CD4-positive, alpha-beta T cell treated with Interferon gamma for 1 hour (primary cell): ENCODE measurements at places on chromosomes 16 and 17.

- DNase-seq: no peak
Measured at GRCh38 chr17:12472252-12473173, 193.2 kb upstream of the MYOCD start.

GRCh38 chr16:2715519-2715918 is 4.5 kb downstream of the PRSS27 start:
- DNase-seq: peak; percentile 77

- DNase-seq: no peak
Measured at GRCh38 chr16:24731722-24732419, 2.4 kb downstream of the TNRC6A start.

- DNase-seq: no peak
Measured at GRCh38 chr17:45672301-45672700, 111.8 kb upstream of the CRHR1 start.

GRCh38 chr17:61390479-61390791 is 9.2 kb upstream of the TBX2 start:
- no peak for DNase-seq

DNA sequence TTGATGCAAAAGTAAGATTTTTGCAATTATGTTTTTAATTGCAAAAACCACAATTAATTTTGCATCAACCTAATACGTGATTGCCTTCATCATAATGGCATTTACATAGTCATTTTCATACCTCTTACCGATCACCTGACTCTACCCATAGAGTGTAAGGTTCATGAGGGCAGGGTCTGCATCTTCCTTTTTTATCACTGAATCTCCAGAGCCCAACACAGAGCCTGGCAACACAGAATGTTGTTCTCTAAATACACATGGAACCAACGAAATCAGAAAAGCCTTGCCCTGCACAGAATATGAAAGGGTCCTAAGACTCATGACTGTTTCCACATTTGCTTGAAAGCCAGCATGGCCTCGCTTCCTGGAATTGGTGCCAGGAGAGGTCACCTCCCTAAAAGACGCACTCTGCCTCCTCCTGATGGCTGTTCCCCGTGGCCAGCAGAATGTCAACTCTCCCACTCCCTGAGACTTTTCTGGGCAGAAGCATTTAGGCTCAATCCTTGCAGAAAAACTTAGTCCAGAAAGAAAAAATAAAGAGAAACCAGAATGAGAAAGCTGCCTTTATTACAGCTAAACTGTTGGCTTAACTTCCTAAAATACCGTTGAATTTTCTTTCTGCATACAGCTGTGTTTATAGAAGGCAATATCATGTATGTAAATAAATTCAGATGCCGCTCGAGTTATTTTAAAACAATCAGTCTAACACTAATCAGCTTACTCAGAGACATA is 327.8 kb upstream of the MAF start:
- no peak for DNase-seq

- no peak for DNase-seq
Measured at GRCh38 chr16:25922438-25922837, 230.7 kb downstream of the HS3ST4 start.

DNA sequence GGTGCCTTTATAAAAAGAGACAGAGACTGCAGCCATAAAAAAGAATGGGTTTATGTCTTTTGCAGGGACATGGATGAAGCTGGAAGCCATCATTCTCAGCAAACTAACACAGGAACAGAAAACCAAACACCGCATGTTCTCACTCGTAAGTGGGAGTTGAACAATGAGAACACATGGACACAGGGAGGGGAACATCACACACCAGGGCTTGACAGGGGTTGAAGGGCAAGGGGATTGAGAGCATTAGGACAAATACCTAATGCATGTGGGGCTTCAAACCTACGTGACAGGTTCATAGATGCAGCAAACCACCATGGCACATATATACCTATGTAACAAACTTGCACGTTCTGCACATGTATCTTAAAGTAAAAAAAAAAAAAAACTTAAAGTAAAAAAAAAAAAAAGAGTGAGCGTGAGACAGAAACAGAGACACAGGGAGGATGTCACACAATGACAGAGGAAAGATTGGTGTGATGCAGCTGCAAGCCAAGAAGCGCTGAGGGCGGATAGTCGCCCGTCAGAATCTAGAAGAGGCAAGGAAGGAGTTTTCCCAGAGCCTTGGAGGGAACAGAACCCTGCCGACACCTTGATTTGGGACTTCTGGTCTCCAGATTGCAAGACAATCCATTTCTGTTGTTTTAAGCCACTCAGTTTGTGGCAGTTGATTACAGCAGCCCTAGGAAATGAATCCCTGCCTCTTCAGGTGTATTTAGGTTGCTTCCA is 27.4 kb upstream of the TNS4 start:
- DNase-seq: no peak

- no peak for DNase-seq
Measured at GRCh38 chr17:82073446-82073845, 7.8 kb upstream of the DUS1L start.

- no peak for DNase-seq
Measured at GRCh38 chr16:68351463-68351862, 40.6 kb downstream of the PRMT7 start.

DNA sequence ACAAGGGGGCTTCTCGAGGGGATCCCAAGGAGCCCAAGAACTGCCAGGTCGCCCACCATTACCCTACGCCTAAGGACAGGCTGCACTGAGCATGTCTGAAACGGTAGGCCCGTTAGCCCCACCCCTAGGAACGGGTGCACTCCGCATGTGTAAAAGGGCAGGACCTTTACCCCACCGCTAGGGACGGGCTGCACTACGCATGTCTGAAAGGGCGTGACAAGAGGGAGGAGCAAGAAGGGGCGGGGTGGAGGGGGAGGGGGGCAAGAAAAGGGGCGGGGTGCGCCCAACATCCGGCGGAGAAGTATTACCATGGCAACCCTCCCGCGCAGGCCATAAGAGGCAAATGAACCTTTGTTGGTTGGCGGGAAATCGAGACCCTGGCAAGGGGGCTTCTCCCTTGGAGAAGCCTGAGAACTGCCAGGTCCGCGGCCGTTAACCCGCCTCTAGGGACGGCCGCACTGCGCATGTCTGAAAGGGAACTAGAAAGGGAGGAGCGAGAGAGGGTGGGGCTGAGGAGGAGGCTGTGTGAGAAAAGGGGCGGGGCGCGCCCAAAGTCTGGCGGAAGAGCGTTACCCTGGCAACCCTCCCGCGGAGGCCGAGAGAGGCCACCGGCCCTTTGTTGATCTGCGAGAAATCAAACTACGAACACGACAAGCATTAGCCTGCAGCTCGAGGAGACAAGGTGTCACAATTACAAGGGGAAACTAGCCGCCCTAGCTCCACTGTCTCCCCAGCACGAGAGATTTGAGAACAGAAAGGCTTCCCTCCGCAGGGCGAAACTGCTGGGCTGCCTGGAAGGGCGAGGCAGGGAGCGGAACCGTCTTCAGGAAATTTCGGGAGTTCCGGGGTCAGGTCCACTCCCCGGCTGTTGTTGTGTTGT is 2046.8 kb downstream of the TP53TG3F start:
- DNase-seq: no peak

DNA sequence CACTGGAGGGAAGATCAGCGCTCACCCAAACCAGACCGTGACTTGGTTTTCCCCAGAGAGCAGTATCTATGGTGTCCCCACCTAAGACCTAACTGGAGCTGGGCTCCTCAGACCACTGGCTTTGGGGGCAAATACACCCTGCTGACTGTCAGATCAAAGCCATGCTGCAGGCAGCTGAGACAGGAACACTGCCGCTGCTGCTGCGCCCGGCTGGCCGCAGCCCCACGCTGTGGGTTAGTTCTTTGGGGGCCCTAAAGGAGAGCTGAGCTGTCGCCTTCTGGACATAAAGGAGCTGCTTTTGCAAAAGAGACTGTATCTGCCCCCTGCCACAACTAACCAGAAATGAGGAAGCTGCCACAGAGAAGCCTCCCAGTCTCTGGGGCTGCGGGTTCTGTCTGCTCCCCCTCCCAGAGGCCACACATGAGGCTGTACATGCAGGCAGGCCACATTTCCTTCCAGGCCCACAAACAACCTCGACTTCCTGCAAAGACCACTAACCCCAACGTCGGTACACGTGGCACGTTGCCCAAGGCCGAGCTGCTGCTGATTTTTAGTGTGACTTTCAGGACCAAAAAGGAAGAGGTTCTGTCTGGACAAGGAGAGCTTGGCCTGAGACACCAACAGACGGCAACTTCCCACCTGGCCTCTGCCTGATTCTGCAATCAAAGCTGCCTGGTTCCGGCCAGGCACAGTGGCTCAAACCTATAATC is 18.2 kb upstream of the ABR start:
- DNase-seq: peak; percentile 85

DNA sequence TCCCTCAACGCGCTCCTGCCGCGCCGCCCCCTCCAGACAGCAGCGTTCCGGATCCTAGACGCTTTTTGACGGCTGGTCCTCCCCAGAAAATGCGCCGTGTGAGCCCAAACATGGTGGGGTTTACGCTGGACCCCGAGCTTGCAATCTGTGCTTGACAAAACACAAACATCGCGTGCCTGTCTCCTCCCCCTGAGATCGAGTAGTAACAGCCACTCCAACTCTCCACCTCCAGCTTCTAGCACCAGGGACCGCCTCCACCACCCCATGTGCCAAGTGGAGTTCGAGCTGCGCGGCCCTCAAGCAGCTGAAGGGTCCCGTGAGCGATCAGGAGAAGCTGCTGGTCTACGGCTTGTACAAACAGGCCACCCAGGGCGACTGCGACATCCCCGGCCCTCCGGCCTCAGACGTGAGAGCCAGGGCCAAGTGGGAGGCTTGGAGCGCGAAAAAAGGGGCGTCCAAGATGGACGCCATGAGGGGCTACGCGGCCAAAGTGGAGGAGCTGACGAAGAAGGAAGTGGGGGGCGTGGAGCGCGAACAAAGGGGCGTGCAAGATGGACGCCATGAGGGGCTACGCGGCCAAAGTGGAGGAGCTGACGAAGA is 656 bp upstream of the GEMIN4 start:
- DNase-seq: no peak

GRCh38 chr17:83041305-83041704 is 38.1 kb upstream of the METRNL start:
- DNase-seq: no peak

DNA sequence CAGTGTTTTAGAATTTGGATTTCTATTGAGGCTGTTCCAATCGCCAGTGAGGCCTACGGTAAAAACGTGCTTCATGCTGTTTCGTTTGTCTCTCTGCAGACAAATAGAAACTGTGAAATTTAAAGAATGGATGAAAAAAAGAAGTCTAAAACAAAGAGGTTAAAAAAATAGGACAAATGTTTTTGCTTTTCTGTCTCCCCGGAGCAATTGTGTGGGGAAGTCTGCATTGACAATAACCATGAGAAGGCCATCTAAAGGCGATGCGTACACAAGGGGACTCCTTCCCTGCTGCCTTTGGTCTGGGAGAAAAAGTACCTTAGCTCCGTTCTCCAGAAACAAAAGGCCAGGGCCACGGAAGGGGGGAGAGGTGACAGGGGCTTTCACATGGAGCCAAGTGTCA is 4.6 kb upstream of the ZFHX3 start:
- no peak for DNase-seq

GRCh38 chr17:10311131-10311530 is 61.7 kb downstream of the MYH13 start:
- no peak for DNase-seq

DNA sequence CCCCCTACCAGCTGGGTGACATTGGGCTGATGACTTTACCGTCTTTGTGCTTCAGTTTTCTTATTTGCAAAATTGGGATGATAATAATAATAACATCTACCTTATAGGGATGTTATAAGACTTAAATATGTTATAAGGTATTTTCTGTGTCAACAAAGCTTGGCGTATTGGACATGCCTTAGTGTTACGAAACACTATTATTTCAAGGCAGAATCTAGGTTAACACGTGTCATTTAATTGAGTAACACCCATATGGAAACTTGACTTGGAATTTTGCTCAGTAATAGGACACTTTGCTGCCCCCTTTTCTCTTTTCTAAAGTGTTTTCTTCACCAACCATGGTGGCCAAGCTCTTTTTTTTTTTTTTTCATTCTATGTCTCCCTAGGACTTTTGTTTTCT is 294.2 kb upstream of the SALL1 start:
- no peak for DNase-seq

DNA sequence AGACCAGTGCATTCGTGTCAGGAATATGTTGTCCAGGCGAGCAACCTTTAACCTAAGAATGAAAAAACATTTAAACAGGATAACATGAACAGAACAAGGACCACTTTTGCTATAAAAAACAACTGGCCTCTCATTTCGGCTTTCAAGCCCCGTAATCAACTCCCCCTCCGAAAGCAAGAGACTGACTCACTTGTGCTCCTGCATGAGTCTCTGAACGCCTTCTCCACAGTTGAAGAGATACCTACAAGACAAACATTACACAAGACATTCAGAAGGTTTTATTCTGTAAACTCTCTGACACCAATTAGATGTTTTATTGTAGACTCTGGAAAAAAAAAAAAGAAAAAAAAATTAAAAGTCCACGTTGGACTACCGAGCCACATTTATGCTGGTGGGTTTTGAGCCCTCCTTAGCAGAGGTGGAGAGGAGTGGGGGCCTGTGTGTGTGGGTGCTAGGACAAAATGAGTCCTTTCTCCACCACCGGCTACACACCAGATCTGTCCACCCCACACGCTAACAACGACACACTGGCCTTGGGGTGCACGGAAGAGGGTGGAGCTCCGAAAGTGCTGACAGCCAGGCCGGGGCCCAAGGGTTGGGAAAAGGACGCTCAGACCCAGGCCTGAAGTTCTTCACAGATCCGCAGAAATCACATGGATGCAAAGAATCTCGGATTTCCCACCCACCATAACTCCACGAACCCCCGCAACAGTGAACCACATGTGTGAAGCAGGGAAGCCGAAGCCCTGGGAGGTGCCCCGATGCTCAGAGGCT is 759 bp downstream of the ELAC2 start:
- no peak for DNase-seq

DNA sequence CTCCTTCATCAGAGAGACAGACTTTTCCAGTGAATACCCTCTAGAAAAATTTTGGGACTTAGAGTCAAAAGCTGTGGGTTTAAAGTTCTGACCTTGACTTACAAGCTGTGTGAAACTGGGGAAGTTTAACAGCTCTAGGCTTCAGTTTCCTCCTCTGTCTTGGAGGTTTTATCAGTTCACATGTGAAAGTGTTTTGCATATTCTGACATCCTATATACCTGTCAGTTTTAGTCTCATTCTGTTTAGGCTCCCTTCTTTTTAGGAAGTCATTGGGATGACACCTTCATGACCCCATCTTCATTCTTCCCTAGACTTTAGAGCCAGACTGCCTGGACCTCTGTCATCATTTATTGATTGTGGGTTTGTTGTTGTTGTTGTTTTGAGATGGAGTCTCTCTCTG is 44.4 kb downstream of the YPEL2 start:
- no peak for DNase-seq
